HAP-1 (cell line): ENCODE measurements at places on chromosomes 1 and 21.

DNA sequence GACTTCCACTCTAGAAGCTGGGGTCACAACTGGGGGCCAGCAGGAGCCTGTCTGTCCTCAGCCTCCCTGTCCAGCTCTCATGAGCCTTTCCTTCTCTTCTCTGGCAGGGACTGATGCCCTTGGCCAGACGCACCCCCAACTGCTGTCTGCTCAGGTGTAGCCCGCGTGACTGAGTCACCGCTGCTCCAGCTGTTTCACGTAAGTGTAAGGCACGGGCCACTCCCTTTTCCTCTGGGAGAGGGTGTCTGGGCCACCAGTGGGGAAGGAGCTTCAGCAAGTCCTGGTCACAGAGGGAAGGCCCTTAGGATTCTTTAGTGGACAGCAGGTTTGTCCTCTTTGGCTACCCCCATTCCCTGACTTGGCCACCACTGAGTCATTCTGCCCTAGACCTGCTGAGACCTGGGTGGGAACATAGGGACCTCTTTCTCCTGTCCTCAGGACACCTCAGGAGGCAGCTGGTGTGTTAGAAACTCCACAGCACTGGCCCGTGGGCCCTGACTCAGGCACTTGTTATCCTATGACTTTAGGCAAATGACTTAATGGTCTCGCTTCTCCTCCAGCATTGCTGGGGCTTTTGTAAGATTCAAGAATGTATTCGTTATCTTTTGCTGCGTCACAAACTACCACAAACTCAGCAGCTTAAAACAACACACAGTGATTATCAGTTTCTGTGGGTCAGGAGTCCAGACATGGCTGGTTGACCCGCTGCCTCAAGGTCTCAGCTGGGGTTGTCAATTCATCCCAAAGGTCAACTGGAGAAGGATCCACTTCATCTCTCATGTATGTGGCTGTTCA lies 64.8 kb downstream of the FAM163A start:
- no peak for DNase-seq

DNA sequence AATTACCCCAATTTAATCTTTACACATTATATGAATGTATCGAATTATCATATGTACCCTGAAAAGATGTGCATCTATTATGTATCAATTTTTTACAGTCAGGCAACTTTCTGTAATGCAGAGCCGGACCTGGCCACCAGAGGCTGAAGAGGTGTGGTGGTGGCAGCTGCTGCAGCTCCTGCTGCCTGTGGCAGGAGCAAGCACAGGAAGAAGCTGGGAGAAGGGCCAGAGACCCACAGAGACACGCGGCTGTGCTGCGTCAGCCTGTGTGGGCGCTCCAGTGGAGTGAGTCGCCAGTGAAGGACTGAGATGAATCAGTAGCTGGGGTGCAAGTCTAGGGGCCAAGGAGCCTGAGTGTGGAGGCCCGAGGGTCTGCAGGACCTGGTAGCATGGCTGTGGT lies 74.3 kb upstream of the COG2 start:
- DNase-seq = peak; percentile 15

- no peak for DNase-seq
These were observed 19.8 kb downstream of the SLC37A1 start for GRCh38 chr21:42533306-42533962.

DNA sequence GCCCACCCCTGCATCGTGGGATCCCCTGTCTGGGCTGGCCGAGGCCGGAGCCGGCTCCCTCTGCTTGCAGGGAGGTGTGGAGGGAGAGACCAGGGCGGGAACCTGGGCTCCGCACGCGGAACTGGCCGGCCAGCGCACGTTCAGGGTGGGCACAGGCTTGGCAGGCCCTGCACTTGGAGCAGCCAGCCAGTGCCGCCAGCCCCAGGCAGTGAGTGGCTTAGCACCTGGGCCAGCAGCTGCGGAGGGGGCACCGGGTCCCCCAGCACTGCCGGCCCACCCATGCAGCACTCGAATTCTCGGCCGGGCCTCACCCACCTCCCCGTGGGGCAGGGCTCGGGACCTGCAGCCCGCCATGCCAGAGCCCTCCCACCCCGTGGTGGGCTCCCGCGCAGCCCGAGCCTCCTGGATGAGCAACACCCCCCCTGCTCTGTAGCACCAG lies 422.6 kb downstream of the AMY1C start:
- DNase-seq = no peak

GRCh38 chr1:40039757-40040510 lies 595 bp upstream of the CAP1 start:
- peak; percentile 75 for DNase-seq

DNA sequence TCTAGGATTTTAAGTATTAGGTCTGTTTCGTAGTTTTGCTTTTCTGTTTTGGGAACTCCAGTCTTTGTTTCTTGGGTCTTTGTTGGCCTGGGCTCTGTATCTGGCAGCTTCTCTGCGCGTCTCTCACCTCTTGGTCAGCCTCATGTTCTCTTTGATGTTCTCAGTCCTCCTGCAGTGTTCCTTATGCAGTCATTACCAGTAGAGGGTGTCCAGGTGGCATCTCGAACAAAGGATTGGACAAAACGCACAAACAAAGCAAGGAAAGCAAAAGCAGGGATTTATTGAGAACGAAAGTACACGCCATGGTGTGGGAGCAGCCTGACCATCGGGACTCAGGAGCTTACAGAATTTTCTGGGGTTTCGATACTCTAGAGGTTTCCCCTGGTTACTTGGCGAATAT lies 133.7 kb upstream of the COL6A1 start:
- DNase-seq = no peak

DNA sequence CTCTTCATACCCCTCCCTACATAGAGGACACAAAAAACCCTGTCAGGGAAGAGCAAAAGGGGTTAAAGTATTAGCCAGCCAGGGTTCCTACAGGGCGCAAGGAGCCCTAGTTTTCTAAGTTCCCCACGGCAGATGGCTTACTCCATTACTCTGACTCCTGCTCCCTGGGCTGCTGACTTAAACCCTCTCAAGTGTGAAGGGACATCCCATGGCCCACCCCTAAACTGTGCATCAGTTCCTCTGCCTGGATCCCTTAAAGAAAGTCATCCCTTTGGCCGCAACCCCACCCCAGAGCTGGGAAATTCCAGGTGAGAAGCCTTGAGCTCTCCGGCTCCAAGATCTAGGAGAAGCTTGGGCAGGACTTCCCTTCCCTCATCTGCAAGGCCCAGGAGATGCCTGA lies 236.0 kb downstream of the TOMM20 start:
- no peak for DNase-seq

DNA sequence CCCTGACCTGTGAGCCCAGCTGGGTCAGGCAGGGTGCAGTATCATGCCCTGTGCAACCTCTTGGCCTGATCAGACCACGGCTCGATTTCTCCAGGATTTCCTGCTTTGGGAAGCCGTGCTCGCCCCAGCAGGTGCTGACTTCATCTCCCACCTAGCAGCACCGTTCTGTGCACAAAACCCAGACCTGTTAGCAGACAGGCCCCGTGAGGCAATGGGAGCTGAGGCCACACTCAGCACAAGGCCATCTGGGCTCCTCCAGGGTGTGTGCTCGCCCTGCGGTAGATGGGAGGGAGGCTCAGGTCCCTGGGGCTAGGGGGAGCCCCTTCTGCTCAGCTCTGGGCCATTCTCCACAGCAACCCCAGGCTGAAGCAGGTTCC lies 29.6 kb downstream of the SLC19A1 start:
- no peak for DNase-seq

DNA sequence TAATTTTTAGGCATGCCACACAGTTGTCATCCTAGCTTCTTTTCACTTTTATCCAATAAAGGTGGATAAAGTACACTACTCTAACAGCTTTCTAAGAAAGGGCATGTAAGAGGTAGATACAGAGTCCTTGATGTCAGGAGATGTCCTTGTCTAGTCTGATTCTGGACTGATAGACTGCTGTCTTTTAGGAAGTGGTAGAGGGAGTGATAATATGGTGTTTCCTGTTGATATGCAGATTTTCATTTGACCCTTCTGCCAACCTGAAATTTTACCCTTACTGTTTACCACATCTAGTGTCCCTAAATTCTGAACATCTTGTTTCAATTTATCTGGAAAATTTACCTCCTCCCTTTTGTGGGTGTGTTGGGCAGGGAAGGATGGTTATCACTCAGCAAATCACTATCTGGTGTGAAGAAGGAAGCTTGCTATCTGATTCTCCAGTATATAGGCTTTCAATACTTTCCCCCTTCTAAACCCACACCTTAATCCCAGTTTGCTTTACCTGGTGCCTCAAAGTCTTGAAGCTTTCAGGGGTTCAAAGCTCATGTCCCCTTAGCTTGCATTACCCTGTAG lies 354.9 kb upstream of the SNX7 start:
- no peak for DNase-seq

GRCh38 chr1:76861149-76861548 lies 6.1 kb upstream of the ST6GALNAC5 start:
- no peak for DNase-seq

- no peak for DNase-seq
These were observed 4.9 kb downstream of the SKI start for GRCh38 chr1:2232916-2233438.

GRCh38 chr1:66475940-66476339 lies 58.0 kb upstream of the SGIP1 start:
- no peak for DNase-seq

DNA sequence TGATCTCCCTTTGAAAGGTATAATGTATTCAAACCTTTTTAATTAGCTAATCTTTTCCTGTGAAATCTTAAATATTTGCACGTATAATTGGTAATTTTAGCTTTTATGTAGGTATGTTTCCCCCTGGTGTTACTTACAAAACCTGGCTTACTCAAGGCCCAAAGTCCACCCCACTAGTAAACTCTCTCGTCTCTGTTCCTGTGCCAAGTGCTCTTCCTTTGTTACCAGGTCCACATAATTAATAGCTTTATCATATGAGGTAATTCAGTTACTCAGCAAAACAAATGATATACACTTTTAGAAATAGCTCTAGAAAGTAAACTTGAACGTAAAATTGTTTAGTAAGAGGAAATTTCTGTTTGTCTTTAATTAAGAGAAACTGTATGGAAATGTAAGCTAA lies 36.7 kb downstream of the NFIA start:
- no peak for DNase-seq

GRCh38 chr1:114107474-114108435 lies 45.9 kb downstream of the SYT6 start:
- DNase-seq = no peak

DNA sequence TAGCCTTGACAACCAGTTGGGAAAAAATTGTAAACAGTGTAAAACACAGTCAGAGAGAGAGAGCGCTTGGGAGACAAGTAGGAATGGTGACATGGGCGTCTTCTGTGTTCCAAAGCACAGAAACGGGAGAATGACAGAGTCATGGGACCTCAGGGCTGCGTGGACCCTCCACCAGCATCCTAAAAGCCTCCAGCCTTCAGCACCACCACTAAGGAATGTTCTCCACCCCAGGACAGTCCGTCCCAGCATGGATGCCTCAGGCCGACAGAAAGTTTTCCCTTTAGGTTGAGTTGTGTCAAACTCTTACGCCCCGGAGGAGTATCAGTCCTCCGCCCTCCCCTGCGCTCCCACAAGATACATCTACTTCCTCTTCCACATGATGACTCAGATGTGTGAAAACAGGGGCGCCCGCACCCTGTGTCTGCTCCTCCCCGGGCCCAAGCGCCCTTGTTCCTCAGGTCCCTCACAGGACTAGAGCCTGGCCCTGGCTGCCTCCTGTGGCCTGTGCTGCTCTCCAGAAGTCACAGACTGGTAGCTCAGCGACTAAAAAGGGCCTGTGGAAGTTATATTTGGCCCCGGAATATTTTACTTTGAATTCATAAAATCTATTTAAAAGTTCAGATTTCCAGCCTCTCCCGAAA lies 63.9 kb upstream of the EFHD2 start:
- no peak for DNase-seq

DNA sequence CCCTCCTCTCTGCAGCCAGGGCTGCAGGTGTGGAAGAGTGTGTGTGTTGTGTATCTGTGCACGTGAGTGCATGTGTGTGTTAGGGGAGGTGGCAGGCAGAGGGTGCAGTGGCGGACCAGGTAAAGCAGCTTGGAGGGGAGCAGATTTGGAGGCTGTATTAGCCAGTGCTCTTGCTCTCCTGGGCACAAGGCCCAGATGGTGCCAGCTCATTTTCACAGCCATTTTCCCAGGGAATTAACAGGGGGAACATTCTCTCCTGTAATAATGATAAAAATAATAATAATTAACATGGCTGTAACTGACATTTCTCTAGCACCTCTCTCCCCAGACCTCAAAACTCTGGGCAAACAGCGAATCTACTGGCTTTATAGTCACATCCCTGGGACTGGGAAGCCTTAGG lies 43.6 kb downstream of the LRRN2 start:
- no peak for DNase-seq

GRCh38 chr1:225851805-225852204 lies 30.4 kb downstream of the TMEM63A start:
- no peak for DNase-seq

GRCh38 chr1:211541720-211542477 lies 37.1 kb downstream of the SLC30A1 start:
- DNase-seq = no peak
